Activated CD4-positive, alpha-beta memory T cell treated with anti-CD3 and anti-CD28 coated beads, Interleukin-2, amount 10 ng/mL, durations not matched to agents 7 days and 5 days (primary cell): ENCODE measurements at places on chromosomes 5 and 9.

DNA sequence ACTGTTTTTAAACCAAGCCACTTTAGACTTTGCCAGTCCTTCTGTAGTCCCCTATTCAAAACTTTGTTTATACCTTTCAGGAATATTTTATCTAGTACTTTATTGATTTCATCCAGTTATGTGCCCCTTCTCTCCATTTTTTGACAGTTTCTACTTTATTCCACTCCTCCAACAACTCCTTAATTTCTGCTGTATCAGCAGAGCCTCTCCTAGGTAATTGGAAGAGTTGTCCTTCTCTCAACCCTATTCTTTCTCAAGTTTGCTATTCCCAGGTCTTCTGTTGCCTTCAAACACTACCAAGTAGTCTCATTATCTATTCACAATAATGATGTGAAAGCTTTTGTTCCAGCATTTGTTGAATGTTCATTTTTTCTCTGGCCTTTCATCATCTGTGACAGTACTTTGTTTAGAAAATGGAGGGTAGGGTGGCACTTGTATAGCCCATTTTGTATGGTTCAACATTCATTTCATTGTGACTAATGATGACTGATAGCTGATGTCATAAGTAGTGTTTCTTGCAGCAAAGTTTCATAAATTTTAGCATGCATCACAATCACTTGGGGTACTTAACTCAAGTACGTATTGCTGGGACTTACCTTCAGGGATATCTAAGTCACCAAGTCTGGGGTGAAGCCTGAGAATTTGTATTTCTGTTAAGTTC is 204.4 kb upstream of the DMRT1 start:
- DNase-seq, result no peak

GRCh38 chr9:124438091-124438490 is 12.2 kb upstream of the ADGRD2 start:
- no peak for DNase-seq

- no peak for DNase-seq
Measured at GRCh38 chr5:106873568-106873967, 797.2 kb downstream of the EFNA5 start.

DNA sequence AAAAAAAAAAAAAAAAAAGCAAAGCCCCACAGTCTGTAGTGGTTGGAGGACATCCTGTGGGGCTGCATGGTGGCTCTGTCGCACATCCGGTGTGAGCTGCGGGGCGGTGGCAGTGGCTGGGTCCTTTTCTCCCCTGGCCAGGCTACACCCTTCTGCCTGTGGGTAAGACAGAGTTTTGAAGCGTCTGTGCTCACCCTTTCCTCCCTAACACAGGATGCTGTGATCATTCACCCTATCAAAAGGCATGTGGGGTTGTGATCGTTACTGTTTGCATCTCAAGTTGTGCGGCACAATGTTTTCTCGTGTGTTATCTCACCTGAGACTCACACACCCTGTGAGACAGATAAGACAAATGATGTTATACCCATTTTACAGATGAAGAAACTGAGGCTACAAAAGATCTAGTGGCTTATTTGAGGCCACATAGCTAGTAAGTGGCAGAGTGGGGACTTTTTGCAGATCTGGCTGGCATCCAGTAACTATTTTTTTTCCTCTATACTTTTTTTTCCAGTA is 17.5 kb downstream of the IRF1 start:
- DNase-seq, result peak; percentile 94

GRCh38 chr5:132180134-132180745 is 47.4 kb downstream of the P4HA2 start:
- no peak for DNase-seq

DNA sequence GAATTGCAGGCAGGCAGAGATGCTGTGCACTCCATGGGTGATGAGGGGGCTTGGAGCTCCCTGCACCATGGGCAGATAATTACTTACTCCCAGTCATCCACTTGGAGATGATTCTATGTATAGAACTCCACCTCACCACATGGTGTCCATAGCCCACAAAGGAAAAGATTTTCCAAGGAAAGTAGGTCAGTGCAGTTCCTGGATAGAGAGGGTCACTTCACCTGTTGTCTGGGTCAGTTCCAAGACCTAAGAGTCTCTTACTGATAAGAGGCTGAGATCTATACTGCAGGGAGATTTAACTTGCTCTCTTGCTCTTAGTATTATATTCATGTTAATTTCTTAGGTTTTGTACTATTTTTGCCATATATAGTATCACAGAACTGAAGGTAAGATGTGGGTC is 113.9 kb upstream of the BRINP1 start:
- no peak for DNase-seq

- no peak for DNase-seq
Measured at GRCh38 chr5:35324679-35325078, 94.4 kb upstream of the PRLR start.

- DNase-seq, result no peak
Measured at GRCh38 chr5:141413540-141414069, 818 bp downstream of the PCDHGA10 start.

- DNase-seq, result no peak
Measured at GRCh38 chr5:41509399-41510175, 814 bp downstream of the PLCXD3 start.

DNA sequence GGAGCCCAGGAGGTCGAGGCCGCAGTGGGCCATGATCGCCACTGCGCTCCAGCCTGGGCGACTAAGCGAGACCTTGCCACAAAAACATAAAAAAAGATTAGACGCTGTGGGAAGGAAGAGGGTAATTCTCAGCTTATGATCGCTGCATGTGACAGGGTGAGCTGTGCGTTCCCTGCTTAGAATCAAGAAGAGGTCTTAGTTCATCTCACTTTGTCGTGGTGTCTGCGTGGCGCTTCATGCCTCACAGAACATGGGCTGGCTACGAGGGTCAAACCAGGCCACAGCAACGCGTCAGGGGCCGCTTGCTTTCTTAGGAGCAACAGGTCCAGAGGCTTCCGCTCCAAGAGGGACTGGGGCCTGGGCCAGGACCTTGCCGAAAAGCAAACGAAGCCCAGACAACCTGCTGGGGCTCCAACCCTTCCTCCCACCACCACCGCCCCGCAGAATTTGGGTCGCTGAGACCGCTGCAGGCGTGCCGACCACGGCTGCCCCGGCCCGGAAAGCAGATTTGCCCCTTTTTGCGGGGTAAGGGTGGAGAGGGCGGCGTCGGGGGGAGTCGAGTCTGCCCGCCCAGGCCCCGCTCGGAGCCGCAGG is 10.0 kb upstream of the GRIN1 start:
- DNase-seq, result peak; percentile 35

GRCh38 chr9:68785965-68786364 is 80.9 kb downstream of the PIP5K1B start:
- DNase-seq, result no peak

- no peak for DNase-seq
Measured at GRCh38 chr9:37917801-37918664, 14.1 kb upstream of the SLC25A51 start.

DNA sequence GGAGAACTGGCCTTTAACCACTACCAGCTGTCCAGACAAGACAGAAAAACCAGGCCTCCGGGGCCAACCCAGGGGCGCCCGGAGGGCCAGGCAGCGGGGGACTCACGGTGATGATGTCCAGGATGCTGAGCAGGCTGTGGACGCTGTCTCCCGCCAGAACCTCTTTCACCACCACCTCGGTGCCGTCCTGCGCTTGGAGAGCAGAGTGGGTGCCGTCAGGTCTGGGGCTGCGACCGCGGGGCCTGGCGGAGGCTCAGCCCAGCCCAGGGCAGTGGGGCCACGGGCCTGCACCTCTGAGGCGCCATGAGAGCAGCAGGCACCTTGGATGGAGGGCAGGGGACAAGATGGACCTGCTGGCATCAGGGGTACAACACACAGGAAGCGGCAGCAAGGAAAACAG is 9.7 kb downstream of the PNPLA7 start:
- no peak for DNase-seq

GRCh38 chr9:10443868-10444204 is 169.0 kb downstream of the PTPRD start:
- DNase-seq, result no peak

- no peak for DNase-seq
Measured at GRCh38 chr5:149363936-149364335, 6.1 kb downstream of the PCYOX1L start.

DNA sequence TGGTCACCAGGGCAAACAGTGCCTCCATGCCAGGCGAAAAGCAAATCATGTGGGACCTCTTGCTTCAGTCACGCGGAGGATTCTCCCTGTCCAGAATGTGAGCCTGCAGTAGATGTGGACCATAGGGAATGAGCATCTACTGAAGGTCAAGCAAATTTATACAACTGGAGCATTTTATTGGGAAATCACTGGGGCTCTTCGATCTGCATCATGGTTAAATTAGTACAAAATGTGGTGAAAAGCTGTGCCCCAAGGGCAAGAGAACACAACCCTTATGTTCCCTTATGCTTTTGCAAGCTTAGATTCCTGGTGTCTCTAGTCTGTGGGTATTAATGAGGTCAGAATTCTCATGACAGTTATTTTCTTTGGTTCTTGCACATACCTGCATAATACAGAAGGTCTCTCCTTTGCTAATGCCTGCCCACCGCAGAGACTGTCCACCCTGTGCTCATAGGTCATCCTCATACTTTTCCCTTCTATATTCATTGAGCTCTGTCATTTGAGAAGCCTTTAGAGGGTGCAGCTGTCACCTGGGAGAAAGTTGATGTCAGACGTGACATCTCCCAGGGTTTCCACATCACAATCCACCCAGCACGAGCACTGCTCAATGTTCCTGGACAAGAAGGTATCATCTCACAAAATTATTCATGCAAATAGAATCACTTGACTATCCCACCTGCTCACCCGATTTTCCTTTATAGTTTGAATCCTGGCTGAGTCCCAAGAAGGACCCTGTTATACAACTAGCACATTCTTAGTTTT is 111.7 kb downstream of the NXNL2 start:
- DNase-seq, result no peak

GRCh38 chr9:128946571-128947276 is 679 bp downstream of the DOLK start:
- DNase-seq, result peak; percentile 18

DNA sequence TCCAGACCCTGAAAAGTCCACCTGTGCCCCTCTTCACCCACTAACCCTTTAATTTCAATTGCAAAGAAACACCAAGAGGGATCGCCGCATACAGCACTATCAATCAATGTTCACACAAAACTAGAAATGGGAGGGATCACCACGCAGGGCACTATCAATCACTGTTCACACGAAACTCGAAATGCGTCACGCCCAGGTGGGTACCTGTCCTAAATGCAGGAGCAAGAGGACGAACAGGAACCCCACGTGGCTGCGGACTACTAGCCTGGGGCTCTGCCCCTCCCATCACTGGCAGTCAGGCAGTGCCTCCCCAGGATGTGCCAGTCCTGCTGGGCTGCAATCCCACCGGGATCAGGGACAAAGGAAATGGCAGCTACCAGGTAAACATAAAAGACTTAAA is 28.2 kb downstream of the RASGEF1C start:
- no peak for DNase-seq

- DNase-seq, result no peak
Measured at GRCh38 chr9:95086564-95086955, 230.9 kb downstream of the FANCC start.
